SHP77 (cell line): ENCODE measurements at places on chromosomes 3 and 15.

DNA sequence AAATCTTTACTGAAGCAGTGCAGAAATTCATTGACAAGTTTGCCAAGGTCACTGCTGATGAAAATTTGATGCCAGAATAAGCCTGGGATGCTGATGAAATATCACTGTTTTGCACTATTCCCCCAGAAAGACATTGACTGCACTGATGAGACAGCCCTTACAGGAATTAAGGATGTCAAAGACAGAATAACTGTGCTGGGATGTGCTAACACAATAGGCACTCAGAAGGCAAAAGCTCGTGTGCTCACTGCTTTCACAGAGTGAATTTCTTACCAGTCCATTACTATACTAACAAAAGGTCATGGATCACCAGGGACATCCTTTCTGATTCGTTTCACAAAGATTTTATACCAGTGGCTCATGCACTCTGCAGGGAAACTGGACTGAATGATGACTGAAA lies 69.4 kb downstream of the MCF2L2 start:
- no peak for DNase-seq

- no peak for DNase-seq
Measured at GRCh38 chr15:47513471-47513870, 203.8 kb upstream of the SEMA6D start.

- peak; percentile 35 for DNase-seq
Measured at GRCh38 chr3:73432023-73432705, 192.6 kb downstream of the PDZRN3 start.

DNA sequence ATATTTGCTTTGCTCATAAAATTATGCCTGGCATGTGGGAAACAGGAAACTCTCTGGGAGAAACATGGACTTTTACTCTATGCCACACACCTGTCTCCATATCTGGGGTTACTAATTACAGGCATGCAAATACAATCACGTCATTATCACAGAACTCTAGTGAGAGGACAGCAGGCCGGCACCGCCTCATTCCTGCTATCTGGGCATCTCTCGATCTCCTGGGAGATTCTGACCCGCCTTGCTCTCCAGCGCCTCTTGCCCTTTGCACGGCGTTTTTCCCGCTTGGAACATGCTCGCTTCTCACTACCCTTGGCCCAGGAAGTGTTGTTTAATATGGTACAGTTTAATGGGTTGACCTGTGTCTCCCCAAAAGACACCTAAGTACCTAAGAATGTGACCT lies 45.4 kb upstream of the PARL start:
- no peak for DNase-seq

- DNase-seq, result peak; percentile 38
Measured at GRCh38 chr15:26864664-26865191, 2.1 kb upstream of the GABRA5 start.

- no peak for DNase-seq
Measured at GRCh38 chr15:37691911-37692310, 242.5 kb upstream of the TMCO5A start.

DNA sequence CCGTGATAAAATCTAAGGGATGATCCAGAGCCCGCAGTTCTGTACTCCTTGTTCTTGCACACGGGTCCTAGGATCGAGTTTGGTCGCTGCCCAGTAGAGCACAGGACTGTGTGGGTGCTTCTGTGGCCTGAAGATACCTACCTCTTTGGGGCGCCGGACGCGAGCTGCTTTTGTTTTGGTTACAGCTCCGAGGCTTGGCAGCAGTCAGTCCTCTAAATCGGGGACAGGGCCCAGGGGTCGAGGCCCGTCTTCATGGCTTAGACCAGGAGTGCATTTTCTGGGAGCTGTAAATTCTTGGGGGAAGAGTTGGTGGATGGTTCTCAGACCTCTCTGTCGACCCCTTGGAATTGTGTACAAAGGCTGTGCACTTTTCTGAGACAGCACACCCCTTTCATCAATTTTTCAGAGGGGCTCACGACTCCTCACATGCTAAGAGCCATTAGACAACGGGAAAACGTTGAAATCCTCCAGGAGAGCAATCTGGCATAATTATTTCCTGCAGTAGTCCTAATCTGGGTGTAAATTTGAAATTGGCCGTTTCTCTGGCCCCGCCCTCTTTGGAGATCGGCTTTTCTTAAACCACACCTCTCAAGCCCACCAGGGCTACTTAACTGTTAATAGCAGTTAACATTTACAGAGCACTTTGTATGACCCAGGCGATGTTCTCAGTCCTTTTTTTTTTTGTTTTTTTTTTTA lies 928 bp downstream of the CEP97 start:
- no peak for DNase-seq
